Heart left ventricle (tissue), 16 donors: ENCODE measurements at places on chromosomes 7 and 10. TPM values are rescaled to one million over a fixed set of nuclear protein-coding genes. Genes with fewer than 3 reads are reported as not detected.

RBM20 gene
- total RNA-seq = 96.9 TPM

- DNase-seq = no peak
Measured at GRCh38 chr10:19412531-19412930, 363.9 kb downstream of the MALRD1 start.

CLCN1 gene
- not detected for total RNA-seq

GRCh38 chr7:66859794-66860645 lies 61.0 kb upstream of the TMEM248 start:
- no peak for DNase-seq

TMEM243 gene
- 3.5 TPM for total RNA-seq

- no peak for DNase-seq
Measured at GRCh38 chr7:97075928-97076327, 41.6 kb upstream of the SDHAF3 start.

GRCh38 chr10:33216661-33217427 lies 117.6 kb downstream of the NRP1 start:
- no peak for DNase-seq

DNA sequence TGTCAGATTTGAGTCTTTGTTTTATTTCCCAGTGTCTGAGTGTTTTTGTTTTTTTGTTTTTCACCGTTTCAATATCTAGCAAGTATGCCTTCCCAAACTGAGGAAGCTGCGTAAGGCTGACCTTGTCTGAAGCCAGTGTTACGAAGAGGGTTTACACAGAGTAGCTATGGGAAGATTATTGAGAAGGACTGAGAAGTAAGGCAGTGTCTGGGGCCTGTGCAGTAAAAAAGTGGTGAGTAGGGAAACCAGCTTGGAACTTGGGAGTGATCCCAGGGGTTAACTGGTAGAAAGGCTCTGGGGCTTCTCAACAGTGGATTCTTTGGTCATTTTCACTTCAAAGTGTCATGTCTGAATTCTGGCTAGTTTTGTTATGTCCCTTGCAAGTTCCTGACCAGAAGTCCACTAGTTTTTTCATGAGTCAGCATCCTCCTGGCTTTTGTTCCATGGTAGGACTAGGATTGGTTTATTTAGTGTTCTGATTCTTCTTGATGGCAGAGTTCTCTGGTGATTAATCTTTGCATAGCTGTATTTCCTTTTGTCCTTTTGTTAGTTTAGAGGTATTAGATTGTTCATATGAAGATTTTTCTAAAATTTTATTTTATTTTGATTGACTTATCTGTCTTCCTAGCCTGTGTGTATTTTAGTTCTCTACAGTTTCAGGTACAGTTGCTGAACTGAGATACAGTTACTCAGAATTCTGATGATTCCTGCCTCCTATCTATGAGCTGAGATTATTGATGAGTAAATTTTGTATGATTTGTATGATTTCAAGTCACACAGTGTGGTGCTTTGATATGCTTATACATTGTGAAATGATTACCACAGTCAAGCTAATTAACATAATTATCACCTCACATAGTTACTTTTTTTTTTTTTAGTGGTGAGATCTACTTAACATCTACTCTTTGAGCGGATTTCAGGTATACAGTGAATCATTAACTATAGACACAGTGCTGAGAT lies 19.0 kb downstream of the GARS1 start:
- no peak for DNase-seq

POLR1F gene
- total RNA-seq = 10.3 TPM

ANKRD30A gene
- total RNA-seq = not detected

DNA sequence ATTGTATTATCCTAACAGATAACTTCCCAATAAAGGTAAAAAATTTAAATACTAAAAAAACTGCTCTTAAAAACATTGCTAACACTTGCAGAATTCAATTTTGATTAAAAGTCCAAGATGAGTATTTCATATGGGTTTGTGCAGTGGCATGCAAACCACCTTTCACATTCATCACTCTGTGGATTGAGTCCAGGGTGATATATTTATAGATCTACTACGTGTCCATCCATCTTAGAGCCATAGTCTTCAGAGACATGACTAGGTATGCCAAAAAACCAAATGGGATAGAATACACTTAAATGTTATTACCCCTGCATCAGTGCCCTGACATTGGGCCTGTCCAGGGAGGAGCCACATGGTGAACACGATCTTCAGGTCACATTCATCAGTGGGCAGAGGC lies 96.0 kb downstream of the DOCK4 start:
- no peak for DNase-seq

- no peak for DNase-seq
Measured at GRCh38 chr10:22988581-22989360, 60.9 kb downstream of the ARMC3 start.
